ENCODE measurements at places on chromosomes 5 and 9.

DNA sequence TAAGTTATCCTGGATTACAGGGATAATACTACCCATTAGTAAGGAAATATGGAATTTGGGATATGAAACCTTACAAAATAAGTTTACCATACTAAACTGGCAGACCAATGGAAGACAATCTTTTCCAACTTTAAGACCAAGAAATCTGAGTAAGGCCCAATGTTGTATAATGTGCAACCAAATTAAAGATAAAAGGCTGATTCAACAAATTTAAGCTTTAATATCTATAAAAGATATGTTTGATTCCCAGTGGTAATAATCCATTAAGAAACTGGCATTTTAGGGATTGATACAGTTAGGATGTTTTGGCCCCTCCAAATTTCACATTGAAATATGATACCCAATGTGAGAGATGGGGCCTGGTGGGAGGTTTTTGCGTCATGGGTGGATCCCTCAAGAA lies 66.6 kb downstream of the DROSHA start:
- no peak for DNase-seq

GRCh38 chr9:21996438-21996837 lies 1.8 kb downstream of the CDKN2B-AS1 start:
- DNase-seq: peak; percentile 27

DNA sequence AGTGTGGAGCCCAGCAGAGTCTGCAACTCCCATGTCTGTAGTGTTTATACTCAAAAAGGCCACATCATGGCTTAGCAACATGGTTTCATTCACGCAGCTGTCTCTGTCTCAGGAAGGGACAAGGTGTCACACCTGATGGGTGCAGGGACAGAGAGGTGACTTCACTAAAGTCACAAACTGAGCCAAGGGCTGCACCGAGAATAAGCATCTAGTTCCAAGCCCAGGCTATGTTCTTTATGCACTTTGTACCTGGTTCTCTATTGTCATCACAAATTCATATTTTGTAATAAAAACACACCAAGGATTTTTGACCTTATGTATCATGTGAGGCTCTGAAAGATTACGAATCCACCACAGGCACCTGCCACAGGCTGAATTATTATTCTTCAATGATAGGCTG lies 64.9 kb upstream of the STK32A start:
- no peak for DNase-seq

- no peak for DNase-seq
Measured at GRCh38 chr5:127867022-127867783, 164.0 kb downstream of the CCDC192 start.

- no peak for DNase-seq
Measured at GRCh38 chr9:133098104-133098754, 22.8 kb downstream of the RALGDS start.

- peak; percentile 69 for DNase-seq
Measured at GRCh38 chr5:32044939-32045338, 129.2 kb downstream of the GOLPH3 start.

GRCh38 chr9:7545371-7546165 lies 254.0 kb downstream of the DMAC1 start:
- no peak for DNase-seq

GRCh38 chr5:6106756-6107155 lies 271.6 kb downstream of the MED10 start:
- DNase-seq: no peak

GRCh38 chr5:98780390-98780789 lies 6.9 kb downstream of the RGMB start:
- no peak for DNase-seq

DNA sequence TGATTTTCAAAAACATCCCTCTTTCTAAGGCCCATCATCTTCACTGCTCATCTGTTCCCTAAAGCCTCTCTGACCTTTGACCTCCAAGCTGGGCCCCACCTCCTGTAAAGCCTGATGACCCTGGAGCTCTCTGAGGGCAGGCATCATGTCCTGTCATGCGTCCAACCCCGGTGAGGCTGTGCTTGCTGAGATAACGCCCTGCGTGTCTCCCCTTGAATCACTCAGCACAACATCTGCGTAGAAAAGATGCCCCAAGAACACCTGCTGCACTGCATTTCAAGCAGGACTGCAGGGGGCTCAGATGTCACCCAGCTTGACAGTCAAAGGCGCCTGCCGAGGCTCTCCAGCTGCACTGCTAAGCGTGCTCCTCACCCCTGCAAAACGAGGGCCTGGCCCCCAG lies 78.0 kb downstream of the OTULIN start:
- DNase-seq: no peak

DNA sequence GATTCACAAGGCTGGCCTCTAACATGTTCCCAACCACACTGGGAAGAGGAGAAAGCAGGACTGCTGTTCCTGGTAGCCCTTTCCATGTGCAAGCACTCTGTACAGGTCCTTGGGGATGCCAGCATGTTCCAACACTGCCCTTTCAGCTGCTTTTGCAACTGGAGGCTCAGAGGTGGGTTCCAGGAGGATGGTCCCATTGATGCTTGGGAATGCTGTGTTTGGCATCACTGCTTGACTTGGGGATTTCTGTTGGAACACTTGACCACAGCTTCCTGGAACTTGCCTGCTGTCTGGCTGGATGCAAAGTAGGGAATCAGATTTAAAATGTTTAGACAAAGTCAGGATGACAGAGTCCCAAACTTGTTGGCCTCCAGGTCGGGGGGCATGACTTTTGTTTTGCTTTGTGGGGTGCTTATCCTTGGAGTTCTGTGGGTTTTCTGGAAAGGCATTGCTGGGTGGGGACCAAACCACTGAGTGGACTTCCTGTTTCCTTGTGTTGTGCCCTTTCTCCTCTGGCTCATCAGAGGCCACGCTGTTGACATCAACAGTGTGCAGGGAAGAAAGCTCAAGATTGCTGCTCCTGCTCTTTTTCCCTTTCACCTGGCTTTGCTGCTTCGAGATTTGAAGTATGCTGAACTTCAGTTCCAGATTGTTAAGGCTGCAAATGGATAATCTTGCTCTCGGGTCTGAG lies 148.5 kb upstream of the RPS23 start:
- DNase-seq: no peak

- DNase-seq: no peak
Measured at GRCh38 chr5:10248378-10249260, 1.1 kb downstream of the ATPSCKMT start.

GRCh38 chr5:127517110-127517479 lies 345 bp upstream of the PRRC1 start:
- DNase-seq: no peak

- peak; percentile 97 for DNase-seq
Measured at GRCh38 chr5:38433160-38433861, 123.1 kb downstream of the LIFR start.

- no peak for DNase-seq
Measured at GRCh38 chr9:134011401-134011800, 13.9 kb upstream of the BRD3OS start.

DNA sequence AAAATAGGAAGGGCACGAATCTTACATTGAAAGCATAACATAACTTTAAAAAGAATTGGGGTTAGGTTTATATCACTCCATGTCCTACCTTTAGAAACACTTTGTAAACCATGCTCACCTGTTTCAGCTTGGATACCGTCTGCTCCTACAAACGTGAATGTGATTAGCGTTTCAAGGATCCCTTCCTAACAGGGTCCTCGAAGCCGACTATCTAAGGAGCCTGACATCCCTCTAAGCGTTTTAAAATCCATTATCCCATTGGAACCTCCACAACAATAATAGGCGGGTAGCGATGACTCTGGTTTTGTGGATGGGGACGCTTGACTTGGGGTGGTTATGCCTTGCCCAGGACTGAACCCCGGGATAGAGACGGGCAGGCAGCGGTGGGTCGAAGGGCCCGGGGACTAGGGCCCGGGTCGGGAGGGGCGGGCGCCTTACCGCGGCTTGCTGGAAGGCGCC lies 937 bp downstream of the SVEP1 start:
- DNase-seq: no peak

Data from choroid plexus epithelial cell (primary cell).